ENCODE measurements at places on chromosomes 2 and 18.

GRCh38 chr2:16126517-16127275, 186.3 kb downstream of the MYCN start:
- DNase-seq, result no peak

DNA sequence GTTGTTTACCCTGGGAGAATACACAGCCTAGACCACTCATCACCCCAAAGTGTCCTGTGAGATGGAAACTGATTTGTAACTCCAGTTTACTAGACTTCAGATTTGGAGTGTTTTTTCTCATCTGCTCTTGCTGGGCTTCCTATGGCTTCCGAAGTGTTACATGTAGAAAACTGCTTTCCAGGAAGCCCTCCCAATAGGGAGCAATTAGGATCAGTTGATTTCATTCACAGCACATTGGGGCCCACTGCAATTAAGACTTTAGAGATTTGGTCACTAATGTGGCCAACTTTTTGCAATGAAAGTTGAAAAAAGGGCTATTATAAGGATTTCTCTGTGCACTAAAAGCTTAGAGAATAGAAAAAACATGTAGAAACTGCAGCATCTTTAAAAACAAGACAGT, 656.6 kb upstream of the CHAC2 start:
- DNase-seq, result no peak

GRCh38 chr2:188291142-188291616, 495 bp upstream of the GULP1 start:
- no peak for DNase-seq

DNA sequence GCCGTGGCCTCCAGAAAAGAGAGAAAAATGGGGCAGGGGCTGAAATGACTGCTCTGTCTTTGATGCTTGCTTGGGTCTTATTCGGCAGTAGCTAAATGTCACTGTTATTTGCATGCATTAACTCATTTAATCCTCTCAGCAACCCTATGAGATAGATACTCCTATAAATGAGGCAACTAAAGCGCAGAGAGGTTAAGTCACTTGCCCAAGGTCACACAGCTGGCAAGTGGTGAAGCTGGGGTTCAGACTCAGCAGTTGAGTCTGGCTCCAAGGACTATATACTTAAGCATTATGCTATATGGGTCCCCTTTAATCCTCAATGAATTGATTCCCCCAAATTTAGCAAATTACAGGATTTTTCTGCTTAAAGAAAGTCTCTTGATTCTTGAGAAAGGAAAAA, 9.2 kb upstream of the SLC66A3 start:
- no peak for DNase-seq

DNA sequence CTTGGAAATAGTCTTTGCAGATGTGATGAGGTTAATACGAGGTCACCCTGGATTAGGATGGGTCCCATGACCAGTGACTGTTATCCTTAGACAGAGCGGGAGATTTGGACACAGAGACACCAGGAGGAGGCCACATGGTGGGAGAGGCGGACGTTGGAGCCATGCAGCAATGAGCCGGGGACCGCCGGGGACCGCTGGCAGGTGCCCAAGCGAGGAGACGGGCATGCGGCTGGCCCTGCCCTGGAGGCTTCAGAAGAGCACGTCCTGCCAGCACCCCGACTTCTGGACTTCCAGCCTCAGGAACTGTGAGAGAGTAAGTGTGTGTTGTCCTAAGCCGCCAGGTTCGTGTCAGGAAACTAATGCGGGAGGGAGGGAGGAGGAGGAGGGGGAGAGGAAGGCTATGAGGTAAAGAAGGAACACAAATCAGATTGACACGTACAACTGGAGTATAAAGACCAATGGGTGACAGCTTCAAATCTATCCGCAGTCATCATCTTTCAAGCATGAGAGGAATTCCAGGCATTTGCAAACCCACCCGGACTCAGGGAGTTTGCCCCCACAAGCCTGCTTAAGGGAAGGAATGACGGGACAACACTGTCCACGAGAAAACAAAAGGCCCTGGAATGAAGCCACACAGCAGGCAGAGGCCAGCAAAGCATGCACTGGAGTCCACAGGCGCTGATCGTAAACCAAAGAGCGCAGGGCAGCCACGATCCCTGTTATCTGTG, 11.6 kb upstream of the BOK start:
- DNase-seq, result no peak

DNA sequence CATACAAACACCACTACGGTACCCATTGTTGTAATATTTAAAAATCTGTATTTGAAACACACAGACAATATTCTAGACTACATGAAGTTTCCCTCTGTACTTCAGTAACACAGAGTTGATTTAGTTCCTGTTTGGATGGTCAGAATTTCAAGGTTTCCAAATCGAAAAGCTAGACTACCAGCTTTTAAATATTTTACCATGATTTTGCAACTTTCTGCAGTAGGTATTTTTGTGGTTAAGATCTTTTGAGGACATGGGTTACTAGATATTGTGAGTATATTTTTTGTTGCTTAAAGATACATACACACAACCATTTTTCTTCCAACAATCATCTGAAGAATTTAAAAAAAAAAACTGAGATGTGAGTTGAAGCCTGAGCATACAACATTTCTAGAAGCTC, 10.9 kb downstream of the SERPINB5 start:
- no peak for DNase-seq

GRCh38 chr2:63681896-63682295, 93.1 kb downstream of the MDH1 start:
- DNase-seq, result no peak

All from posterior cingulate gyrus (tissue), 11 donors.